ENCODE measurements at places on chromosomes 5 and 9. TPM values are rescaled to one million over a fixed set of nuclear protein-coding genes. Genes with fewer than 3 reads are reported as not detected.

DNA sequence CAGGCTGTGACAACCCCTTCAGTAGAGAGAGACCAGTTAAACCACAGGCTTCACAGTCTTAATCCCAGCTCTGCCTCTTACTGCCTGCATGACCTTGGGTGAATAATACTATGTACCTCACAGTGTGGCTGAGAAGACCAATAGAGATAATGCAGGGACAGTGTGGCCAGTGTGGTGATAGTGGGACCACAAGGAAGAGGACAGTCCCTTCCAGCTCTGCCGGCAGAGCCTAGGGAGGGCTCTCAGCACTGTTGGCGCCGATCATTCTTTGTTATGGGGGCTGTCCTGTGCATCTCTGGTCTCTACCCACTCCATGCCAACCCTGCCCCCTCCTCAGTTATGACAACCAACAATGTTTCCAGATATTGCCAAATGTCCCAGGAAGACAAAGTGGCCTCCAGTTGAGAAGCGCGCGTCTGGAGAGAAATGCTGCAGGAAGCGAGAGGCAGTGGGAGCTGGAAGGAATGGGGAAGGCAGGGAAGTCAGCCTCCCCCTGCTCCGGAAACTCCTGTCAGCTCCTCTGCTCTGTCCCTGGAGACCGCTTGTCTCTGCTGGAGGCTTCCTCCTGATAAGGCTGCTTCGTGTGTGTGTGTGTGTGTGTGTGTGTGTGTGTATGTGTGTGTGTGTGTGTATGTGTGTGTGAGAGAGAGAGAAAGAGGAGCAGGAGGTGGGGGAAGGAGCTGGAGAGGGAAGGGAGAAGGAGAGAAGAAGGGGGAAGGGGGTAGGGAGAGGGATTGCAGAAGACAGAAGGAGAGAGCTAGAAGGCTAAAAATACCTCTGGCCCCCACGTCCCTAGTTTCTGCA lies 31.8 kb upstream of the FABP6 start:
- no peaks in the 10 kb centered on the region for H3K27me3 ChIP-seq
- H3K4me3 ChIP-seq = no peak overlapping the region
- peak; percentile 79 for DNase-seq
- no peaks in the 10 kb centered on the region for H3K36me3 ChIP-seq
- no peak overlapping the region for H3K27ac ChIP-seq
- peaks cover 15% of the 10 kb centered on the region for H3K4me1 ChIP-seq

GRCh38 chr5:125197321-125197720 lies 450.9 kb upstream of the ZNF608 start:
- DNase-seq = peak; percentile 9
- no peak overlapping the region for H3K4me3 ChIP-seq
- H3K27me3 ChIP-seq = no peaks in the 10 kb centered on the region
- H3K36me3 ChIP-seq = no peaks in the 10 kb centered on the region
- H3K27ac ChIP-seq = no peak overlapping the region

DNA sequence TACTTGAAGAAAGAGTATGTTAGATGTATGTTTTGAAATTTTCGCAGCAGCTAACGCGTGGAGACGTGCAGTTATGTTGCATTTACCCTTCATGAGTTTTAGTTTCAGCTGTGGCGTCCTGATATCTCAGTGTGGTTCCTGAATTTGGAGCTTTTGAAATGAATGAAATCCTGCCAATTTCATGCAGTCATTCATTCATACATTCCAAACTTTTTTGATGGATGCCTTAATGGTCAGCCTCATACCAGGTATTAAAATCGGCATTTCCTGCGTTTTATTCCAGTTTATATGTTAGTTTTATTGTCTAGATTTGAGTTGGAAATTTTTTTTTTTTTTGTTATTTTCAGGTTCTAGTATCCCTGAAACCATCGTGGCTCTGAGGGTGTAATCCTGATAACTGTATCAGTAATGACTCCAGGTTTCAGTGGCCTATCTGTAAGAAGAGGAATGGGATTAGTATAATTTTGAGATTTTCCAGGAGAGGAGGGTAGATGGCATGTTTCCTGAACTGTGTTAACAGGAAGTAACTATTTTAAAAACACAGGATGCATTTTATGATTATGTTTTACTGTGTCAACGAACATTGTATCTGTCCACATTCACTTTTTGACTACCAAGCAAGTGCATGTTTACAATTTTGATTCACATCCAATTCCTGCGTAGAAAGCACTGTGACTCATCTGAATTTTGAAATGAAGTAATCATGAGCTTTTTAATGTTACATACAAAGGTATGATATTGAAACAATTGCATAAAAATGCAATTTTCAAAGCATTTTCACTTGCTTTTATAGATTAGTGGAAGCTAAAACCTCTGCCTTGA lies 1.0 kb downstream of the FOCAD start:
- H3K4me1 ChIP-seq = peaks cover 22% of the 10 kb centered on the region
- peak; percentile 90 for DNase-seq
- H3K36me3 ChIP-seq = no peaks in the 10 kb centered on the region
- peak overlapping the region; percentile 92 for H3K27ac ChIP-seq

DNA sequence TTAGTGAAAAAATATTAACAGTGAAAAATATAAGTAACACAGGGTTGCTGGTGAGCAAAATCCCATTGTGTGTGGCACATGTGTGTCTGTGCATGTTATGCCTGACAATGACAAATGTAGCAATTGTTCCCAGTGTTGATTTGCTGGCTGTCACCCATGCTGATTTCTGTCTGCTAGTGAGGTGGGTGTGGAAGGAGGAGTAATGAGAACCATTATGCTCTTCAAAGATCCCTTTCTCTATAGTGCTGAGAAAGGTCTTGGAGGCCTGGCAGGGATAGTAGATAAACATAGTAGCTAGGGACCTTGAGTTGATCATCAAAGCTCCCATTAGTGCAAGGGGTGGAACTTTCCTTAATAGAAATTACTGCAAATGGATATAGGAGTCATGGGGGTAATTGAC lies 152.5 kb upstream of the CLINT1 start:
- no peaks in the 10 kb centered on the region for H3K36me3 ChIP-seq
- no peak overlapping the region for H3K27ac ChIP-seq
- H3K4me3 ChIP-seq = no peak overlapping the region
- peaks cover 9% of the 10 kb centered on the region for H3K27me3 ChIP-seq
- H3K4me1 ChIP-seq = no peaks in the 10 kb centered on the region
- no peak for DNase-seq

DNA sequence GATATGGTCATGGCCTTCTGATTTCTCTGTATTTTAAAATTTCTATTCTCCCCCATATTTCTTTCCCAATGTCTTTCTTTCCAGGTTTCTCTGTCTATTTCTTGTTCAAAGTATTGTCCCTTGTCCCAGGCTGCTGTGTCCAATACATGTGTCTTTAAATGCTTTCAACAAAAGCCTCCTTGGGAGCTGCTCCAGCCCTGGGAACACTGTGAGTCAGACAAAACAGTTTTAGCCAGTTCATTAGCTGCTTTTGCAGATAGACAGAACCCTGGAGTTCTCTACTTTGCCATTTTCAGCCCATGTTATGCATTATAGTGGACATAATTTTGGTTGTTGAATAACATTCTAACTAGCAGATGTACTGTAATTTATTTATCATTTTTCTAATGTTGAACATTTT lies 20.5 kb upstream of the JAK2 start:
- peaks cover 13% of the 10 kb centered on the region for H3K4me1 ChIP-seq
- H3K4me3 ChIP-seq = no peak overlapping the region
- no peak overlapping the region for H3K27ac ChIP-seq
- H3K36me3 ChIP-seq = no peaks in the 10 kb centered on the region
- DNase-seq = no peak

DNA sequence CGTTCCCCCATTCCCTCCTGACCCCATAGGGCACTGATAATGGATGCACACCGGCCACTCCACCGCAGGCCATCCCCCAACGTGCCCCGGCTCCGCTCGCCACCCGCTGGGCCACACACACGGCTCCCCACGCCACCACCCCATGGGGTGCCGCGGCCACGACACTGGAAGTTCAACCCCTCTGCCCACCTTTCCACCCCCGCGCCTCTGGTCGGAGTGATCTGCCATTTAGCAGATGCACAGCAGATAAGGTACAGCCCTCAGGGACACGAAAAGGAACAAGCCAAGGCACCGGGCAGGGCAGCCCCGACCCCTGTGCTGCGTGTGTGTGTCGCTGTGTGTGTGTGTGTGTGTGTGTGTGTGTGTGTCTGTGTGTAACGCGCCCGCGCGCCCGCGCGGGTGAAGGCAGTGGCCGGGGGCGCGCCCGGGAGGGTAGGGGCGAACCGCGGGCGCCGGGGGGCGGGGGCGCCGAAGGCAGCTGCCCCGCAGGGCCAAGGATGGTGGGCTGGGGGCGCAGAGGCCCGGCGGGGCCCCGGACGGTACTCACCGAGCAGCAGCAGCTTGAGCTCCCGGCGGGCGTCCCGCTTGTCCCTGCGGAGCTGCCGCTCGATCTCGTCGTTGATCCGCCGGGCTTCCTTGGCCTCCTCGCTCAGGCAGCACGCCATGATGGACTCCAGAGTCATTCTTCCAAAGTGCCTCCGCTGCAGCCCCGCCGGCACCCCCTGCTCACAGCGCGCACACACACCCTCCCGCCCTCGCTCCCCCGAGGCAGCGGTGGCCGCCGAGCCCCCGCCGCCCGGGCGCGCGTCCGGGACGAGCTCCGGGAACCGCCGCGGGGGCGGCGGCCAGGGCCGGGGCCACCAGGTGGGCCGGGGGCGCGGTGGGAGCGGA lies 813 bp downstream of the GNAQ start:
- H3K4me1 ChIP-seq = peaks cover 37% of the 10 kb centered on the region
- no peaks in the 10 kb centered on the region for H3K27me3 ChIP-seq
- no peaks in the 10 kb centered on the region for H3K36me3 ChIP-seq
- DNase-seq = peak; percentile 66
- peak overlapping the region; percentile 88 for H3K4me3 ChIP-seq

DNA sequence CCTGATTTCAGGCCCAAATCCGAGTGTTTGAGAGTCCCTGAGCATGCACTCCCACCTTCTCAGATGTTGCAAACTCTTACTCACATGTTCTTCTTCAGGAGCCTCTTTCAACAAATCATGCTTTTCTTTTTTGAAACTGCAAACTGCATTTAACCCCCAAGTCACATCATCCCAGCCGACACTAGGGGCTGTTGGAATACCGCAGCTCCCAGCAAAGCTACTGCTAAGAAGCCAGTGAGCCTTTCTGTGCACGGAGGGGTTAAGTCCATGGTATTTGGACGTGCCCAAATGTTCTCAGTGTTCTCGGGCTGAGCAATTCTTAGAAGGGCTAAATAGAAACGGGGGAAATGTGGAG lies 282.9 kb downstream of the NFIB start:
- DNase-seq = no peak
- no peaks in the 10 kb centered on the region for H3K36me3 ChIP-seq
- peaks cover 18% of the 10 kb centered on the region for H3K27me3 ChIP-seq
- H3K4me3 ChIP-seq = peak overlapping the region; percentile 35
- peaks cover 6% of the 10 kb centered on the region for H3K4me1 ChIP-seq
- no peak overlapping the region for H3K27ac ChIP-seq

DNA sequence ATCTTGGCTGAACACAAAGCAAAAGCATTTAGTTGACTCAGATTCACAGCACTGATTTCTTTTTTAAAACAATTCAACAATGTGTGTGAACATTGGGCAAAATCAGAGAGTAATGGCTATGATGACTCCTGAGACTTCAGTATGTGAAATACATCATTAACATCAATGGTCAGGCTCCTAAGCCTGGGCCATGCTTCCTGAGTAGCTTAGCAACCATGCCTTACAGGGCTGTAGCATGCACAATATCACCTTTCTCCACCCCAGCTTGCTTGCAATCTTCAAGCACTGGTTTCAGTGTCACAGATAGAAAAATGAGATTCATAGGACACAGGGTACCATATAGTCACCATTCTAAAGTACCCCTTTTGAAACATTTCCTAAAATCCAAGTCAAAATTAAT lies 41.3 kb downstream of the MACROH2A1 start:
- H3K36me3 ChIP-seq = peaks cover 9% of the 10 kb centered on the region
- peaks cover 57% of the 10 kb centered on the region for H3K4me1 ChIP-seq
- no peak for DNase-seq

- H3K4me3 ChIP-seq = no peak overlapping the region
- peaks cover 3% of the 10 kb centered on the region for H3K27me3 ChIP-seq
- no peaks in the 10 kb centered on the region for H3K36me3 ChIP-seq
- no peak overlapping the region for H3K27ac ChIP-seq
- no peak for DNase-seq
Measured at GRCh38 chr5:17365811-17366138, 132.3 kb upstream of the TAF11L2 start.

- no peak overlapping the region for H3K4me3 ChIP-seq
- no peak overlapping the region for H3K27ac ChIP-seq
- H3K4me1 ChIP-seq = no peaks in the 10 kb centered on the region
- H3K36me3 ChIP-seq = no peaks in the 10 kb centered on the region
- DNase-seq = no peak
Measured at GRCh38 chr5:157870837-157871834, 12.2 kb upstream of the CLINT1 start.

DNA sequence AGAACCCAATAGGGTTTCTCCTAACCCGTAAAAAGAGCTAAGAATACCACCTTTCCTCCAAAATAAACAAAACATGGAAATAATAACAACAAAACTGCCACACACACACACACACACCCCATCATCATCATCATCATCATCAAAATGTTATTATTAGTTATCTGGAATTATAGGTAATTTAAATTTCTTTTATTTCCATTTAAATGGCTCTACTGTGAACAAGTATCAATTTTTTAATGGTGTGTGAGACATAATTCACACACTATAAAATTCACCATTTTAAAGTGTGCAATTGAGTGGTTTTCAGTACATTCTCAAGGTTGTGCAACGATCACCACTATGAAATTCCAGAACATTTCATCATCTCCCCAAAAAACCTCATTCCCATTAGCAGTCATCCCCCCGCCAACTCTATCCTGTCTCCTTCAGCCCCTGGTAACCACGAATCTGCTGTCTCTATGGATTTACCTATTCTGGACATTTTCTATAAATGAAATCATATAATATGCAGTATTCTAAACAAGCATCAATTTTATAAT lies 172.7 kb downstream of the ROR2 start:
- peaks cover 18% of the 10 kb centered on the region for H3K4me1 ChIP-seq
- peaks cover 48% of the 10 kb centered on the region for H3K27me3 ChIP-seq
- DNase-seq = no peak
- no peak overlapping the region for H3K27ac ChIP-seq
- no peaks in the 10 kb centered on the region for H3K36me3 ChIP-seq

DNA sequence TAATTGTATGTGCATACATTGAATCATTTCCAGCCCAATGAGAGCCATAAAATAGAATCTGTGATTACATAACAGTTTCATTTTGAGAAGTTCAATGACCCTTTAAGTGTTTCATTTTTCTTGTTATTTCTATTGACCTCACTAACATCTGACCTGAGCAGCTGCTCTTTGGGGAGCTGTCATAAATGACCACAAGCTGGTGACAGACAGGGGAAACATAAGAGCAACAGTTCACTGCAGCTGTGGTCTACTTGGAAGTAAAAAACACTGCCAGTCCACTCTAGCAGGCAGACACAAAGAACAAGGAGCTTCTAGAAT lies 265.4 kb downstream of the DTWD2 start:
- H3K4me3 ChIP-seq = no peak overlapping the region
- H3K4me1 ChIP-seq = no peaks in the 10 kb centered on the region
- H3K27me3 ChIP-seq = no peaks in the 10 kb centered on the region

- H3K4me3 ChIP-seq = peak overlapping the region; percentile 24
- peak overlapping the region; percentile 85 for H3K27ac ChIP-seq
- H3K27me3 ChIP-seq = no peaks in the 10 kb centered on the region
- no peak for DNase-seq
Measured at GRCh38 chr9:32426278-32426939, 42.0 kb downstream of the ACO1 start.

GRCh38 chr5:146722361-146722779 lies 156.2 kb downstream of the PPP2R2B start:
- H3K27ac ChIP-seq = no peak overlapping the region
- peaks cover 4% of the 10 kb centered on the region for H3K4me1 ChIP-seq
- DNase-seq = no peak
- H3K36me3 ChIP-seq = no peaks in the 10 kb centered on the region
- no peak overlapping the region for H3K4me3 ChIP-seq

The NR2F1 gene
- 10.6 TPM for total RNA-seq

The OR1Q1 gene
- total RNA-seq = not detected

The ZNG1C gene
- total RNA-seq = 17.0 TPM
